ENCODE measurements at places on chromosomes 5 and 9.

GRCh38 chr5:172944741-172945140 lies 14.5 kb upstream of the RPL26L1 start:
- DNase-seq = no peak

DNA sequence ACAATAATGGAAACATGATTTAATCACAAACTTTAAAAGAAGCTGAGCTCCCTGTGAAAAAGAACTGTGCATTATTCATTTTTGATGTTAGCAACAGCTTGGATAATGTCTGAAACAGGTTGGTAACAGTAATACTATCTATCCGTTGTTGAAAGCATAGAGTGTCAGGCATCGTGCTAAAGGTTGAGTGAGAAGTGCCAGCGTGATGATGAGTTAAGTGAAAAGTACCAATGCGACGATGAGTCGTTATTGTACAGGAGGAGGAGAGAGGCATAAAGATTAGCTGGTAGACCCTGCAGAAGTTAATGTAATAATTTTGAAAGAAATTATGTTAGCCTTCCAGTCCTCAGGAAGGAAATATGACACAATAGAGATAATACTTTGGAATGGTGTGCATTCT lies 593.6 kb downstream of the MAT2B start:
- no peak for DNase-seq

DNA sequence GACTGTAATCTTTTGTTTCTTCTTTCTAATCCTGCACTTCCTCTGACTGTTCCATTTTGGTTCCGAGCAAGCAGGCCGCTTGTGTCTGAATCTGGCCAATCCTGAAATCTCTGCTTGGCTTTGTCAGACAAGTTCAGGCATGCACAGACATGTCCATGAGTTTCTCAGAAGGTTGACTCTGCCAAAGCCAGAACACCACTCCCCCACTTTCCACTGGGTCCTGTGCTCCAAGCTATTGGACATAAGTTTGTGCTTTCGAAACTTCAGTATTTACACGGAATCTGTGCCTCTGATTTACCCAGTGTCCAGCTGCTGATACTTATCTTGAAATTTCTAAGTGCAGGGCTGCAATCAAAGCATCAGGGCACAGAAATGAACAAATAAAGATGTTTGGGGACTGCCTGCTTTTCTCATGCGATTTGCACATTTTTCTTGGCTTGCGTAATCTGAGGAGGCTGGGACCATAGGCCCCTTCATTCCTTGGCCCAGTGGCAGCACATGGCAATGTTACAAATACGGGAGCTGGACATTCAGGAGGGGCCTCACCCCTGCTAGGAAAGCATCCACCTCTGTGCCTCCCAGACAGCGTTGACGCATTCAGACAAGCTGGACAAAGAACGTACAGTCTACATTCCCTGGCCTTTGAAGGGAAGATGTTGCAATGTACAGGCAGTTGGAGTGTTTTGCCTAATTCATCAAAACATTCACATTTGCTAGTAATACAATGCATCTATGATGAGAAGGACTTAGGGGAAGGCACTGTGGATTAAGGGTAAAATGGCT lies 209.2 kb upstream of the PAPPA start:
- DNase-seq = no peak

DNA sequence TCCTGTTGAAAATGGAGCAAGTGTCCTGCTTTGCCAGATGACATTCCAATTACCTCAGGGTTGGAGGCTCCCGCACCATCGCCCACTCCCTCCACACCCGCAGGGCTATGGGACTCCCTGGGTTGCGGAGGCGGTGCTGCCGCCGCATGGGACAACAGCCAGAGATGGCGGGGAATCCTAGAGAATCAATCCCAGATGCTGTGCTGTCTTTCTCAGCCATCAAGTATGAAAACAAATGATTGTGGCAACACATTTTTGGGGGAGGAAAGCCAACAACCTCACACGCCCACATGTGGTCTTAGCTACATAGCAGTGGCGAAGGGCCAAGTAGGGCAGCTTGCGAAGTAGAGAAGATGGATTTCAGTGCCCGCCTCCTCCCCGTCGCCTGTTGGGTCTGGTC lies 46.7 kb downstream of the IL31RA start:
- DNase-seq = no peak

GRCh38 chr5:53777864-53778618 lies 217.6 kb downstream of the NDUFS4 start:
- no peak for DNase-seq

DNA sequence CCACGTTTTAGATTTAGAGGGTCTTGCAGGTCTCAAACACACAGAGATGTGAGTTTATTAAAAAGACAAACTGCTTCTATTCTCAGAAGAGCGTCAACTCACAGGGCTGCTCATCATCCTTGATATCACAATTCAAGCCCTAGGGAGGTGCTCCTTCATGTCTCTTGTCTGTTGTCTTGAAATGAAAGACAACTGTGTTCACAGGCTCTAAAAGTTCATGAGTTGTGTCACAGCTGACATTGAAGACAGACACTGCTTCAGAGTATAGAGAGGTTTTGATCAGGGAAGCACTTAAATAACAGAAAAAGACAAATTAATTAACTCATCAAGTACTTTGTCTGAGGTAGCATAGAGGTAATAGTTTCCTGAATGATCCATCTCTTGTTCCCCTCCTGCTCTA lies 1917.6 kb upstream of the WWC1 start:
- no peak for DNase-seq

DNA sequence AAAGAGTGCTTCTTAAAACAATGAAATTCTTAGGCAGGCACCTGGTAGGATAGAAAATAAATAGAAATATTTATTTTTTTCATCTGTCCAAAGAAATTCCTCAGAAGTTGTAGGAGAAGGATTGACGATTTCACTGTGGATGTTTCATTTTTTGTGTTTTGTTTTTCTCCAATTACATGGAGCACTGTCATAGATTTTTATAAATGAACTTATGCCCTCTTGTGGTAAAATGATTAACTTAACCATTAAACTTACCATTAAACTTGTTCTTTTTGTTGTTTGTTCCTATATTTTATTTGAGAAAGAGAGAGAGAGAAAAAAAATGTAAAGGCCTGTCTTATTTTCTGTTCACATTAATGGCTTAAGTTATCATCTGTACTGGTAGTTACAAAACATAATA lies 339.2 kb downstream of the PRR16 start:
- DNase-seq = no peak

DNA sequence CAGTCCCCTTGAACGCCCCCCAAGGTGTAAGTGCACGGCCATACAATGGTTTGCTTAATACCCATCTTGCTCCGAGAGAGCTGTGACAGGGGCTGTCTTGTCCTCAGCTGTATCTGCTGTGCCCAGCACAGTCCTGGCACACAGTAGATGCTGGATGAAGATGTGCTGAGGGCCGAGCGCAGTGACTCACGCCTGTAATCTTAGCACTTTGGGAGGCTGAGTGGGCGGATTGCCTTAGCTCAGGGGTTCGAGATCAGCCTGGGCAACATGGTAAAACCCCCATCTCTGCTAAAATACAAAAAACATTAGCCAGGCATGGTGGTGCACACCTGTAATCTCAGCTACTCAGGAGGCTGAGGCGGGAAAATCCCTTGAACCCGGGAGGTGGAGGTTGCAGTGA lies 53.6 kb downstream of the C9orf50 start:
- no peak for DNase-seq

DNA sequence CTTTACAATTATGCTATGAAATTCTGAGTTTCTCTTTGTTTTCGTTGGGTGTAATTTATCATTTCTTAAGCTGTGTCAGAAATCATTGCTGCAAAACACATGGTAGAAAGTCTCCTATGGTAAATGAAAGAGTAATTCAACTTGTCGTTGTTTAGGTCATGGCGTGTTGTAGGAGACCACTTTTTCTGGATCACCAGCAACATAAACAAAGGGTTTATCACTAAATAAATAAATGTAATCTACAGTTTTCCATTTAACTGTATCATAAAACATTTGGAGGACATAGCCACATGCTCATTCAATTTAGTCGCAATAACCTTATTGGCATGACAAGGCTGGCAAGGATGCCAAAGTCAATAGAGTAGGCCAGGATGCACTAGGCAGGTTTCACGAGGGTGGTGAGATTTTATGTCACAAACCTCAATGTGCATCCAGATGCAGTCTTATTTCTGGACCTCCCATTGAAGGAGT lies 154.4 kb upstream of the ERCC6L2 start:
- DNase-seq = no peak

DNA sequence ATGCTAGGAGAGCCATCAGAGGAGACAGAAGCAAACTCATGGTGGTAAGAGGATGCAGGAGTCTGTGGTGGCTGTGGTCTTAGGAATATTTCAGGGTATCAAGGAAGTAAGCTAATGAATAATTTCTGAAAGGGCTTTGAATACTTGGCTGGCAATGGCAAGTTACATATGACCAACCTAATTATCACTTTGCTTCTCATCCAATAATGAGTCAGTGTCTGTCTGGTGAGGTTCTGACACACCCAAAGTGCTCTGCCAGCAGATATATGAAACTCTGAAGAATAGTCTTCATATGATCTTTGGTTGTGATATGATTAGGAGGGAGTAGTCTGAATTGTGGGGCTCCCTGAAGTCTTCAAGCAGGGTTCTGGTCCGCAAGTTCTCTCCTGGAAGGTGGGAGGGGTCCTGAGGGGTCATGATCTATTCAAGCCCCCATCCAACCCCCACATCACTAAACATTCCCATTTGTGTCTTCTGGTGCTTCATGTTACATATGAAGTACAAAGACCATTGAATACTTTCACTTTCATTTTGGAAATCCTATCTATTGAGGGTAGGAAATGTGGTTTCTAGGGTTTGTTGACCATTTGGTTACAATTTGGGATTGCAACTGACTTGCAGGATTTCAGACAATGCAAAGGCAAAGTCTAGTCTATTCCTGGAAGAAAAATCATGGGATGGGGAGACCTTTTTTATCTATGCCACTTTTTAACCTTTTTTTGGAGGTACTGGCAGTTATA lies 199.9 kb upstream of the CDKN2B start:
- DNase-seq = no peak

DNA sequence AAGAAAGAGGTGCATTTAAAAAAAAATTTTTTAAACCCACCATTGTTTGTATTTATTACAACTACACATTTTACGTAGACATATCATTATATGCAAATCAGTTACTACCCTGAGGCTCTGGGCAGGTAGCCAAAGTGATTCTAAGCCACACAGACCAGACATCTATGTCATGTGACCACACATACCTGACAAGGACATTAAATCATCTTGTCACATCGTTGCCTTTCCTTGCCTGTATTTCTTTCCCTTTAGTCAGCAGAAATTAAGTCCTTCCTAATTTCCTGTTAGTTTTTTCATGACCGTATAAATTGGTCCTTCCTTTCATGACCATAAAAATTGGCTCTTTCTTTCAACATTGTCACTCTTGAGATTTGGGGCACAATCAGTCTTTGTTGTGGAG lies 134.2 kb upstream of the MARCHF11 start:
- no peak for DNase-seq

DNA sequence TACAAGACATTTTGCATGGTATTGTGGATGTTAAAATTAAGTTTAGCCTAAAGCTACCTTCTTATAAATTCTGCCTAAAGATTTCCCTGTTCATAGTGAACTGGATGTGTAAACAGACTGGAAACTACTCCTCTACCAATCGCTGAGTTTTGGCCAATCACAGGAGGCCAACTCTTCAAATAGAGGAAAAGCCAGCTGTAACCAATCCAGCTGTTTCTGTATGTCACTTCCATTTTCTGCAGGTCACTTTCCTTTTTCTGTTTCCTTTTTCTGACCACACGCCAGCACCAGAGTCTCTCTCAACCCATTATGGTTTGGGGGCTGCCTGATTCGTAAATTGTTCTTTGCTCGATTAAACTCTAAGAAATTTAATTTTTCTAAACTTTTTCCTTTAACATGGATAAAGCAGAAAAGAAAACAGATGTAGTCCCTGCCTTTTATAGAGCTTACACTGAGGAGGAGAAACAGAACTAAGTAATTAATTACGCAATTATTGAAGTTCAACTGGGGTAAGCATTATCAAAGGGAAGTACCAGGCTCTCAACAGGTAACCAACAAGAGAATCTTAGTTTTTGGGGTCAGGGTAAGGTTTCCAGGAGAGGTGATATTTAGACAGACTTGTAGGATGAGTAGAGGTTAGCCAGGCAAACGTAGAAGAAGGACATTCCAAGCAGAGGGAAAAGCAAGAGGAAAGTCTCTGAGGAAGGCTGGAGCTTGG lies 27.7 kb downstream of the RANBP3L start:
- DNase-seq = no peak

DNA sequence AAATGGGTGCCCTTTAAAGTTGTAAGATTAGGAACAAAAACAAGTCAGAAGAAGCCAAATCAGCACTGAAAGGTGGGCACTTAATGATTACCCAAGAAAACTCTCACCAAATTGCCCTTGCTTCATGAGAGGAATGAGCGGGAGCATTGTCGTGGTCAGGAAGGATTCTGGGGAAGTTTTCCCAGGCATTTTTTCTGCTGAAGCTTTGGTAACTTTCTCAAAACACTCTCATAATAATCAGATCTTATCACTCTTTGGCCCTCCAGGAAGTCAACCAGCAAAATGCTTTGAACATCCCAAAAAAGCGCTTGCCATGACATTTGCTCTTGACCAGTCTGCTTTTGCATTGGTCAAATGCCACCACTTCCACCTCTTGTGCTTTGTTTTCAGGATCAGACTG lies 10.4 kb upstream of the PCDHGC3 start:
- DNase-seq = no peak

GRCh38 chr5:133343196-133343595 lies 269.1 kb downstream of the FSTL4 start:
- DNase-seq = no peak

GRCh38 chr5:55538661-55539060 lies 3.9 kb upstream of the PLPP1 start:
- no peak for DNase-seq

- no peak for DNase-seq
Measured at GRCh38 chr9:96177005-96177718, 124.8 kb downstream of the HSD17B3 start.

DNA sequence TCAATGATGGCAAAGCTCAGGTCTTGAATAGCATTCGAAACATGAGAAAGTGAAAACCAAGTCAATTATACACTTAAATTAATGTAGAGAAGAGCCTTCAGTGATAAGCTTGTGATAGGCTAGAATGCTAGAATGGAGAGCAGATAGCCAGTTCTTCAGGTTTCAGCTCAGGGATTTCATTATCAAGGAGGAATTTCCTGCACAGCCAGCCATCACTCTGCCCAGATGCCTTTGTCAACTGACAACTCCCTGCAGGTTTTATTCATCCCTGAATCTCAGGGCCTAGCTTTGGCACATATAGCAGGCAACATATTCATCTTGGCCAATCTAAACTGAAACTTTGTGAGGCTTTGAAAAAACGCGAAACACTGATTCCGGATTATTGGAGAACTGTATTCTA lies 199.3 kb upstream of the CDH6 start:
- no peak for DNase-seq

GRCh38 chr9:134370213-134370492 lies 43.9 kb downstream of the RXRA start:
- no peak for DNase-seq

DNA sequence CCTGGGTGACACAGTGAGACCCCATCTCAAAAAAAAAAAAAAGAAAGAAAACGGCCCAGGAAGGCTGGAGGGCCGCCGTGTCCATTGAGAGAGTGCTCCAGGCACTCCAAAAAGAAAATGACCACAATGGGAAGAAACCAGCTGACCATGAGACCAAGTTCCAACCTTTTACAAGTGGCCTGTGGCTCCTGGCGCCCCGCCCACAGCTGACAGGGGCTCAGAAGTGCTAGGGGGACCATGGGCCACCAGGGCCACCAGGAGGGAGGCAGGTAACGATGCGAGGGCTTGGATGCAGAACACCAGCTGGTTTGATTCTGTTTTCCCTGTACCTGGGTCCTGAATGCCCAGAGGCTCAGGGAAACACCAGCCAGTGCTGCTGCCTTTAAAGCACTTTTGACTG lies 34.6 kb downstream of the FXN start:
- DNase-seq = no peak

All from stimulated activated CD4-positive, alpha-beta T cell treated with anti-CD3 and anti-CD28 coated beads, Interleukin-1b, Interleukin-23, amount 100 ng/mL, for 1 hour (primary cell).